ENCODE measurements at places on chromosomes 4 and X.

- DNase-seq, result no peak
Observed at GRCh38 chr4:67615119-67615518, 56.6 kb downstream of the STAP1 start.

GRCh38 chrX:103197721-103198306 lies 17.1 kb upstream of the BEX4 start:
- no peak for DNase-seq

- DNase-seq, result no peak
Observed at GRCh38 chr4:74944354-74944793, 11.5 kb downstream of the PARM1 start.

GRCh38 chr4:32196950-32197688 lies 1477.0 kb downstream of the PCDH7 start:
- no peak for DNase-seq

DNA sequence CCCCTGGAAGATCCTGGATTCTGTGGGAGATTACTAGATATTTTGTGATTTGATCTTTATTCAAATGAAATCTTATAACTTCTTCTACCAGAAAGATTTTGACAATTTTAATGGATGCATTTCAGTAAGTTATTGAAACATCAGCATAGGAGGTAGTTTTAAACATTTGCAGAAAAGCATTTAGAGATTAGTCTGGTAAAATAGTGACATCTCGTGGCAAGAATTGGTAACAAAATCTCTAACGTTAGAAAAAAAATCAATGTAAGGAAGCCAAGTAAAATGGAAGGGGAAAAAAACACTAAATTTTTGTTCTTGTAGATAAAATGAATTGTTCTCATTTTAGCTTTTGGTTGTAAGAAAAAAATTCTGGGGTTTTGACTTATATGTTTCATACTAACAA lies 73.3 kb downstream of the TASL start:
- no peak for DNase-seq

DNA sequence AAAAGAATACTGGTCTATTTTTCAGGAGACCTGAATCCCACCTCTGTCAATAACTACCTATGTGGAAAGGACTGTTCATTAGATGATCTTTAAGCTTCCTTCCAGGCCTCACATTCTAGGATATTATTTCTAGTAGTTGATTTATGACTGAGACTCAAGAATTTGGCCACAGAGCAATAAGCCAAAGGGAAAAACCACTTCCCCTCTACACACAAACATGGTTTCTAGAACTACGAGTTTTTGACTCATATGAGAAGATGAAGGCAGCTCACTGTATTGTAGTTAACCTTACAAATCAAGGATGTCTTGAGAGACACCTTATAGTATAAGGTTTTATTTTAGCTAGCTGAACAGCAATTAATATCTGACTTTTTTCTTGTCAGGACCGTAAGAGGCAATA lies 36.9 kb upstream of the GDPD2 start:
- DNase-seq, result no peak

DNA sequence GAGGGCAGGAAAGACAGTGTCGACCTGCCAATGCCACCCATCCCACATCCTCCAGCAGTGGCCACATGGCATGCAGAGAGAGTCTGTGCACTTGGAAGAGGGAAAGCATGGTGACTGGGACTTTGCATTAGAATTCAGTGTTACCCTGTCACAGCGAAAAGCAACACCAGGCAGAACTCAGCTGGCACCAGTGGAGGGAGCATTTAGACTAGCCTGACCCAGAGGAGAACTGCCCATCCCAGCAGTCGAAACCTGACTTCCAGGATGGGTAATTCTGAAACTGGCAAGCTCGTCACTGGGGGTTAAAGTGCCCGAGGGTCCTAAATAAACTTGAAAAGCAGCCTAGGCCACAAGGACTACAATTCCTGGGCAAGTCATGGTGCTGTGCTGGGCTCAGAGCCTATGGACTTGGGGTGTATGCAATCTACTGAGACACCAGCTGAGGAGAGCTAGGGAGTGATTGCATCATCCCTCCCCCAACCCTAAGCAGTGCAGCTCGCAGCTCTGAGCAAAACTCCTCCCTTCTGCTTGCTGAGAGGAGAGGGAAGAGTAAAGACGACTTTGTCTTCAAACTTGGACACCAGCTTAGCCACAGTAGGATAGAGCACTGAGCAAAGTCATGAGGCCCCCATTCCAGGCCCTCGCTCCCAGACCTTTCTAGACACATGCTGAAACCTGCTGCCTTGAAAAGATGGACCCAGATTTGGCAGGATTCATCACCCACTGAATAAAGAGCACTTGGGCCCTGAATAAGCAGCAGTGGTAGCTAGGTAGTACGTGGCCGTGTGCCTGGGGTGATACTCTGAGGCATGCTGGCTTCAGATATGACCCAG lies 68.8 kb downstream of the DDX60L start:
- DNase-seq, result no peak
